ENCODE measurements at places on chromosomes 7 and 10. TPM values are rescaled to one million over a fixed set of nuclear protein-coding genes. Genes with fewer than 3 reads are reported as not detected.

- H3K4me1 ChIP-seq = no peaks in the 10 kb centered on the region
- H3K4me3 ChIP-seq = no peak overlapping the region
- no peak overlapping the region for H3K27ac ChIP-seq
- DNase-seq = no peak
- no peaks in the 10 kb centered on the region for H3K27me3 ChIP-seq
- no peaks in the 10 kb centered on the region for H3K36me3 ChIP-seq
These were observed 533.3 kb upstream of the GHITM start for GRCh38 chr10:83605783-83606630.

GRCh38 chr10:35135861-35136260 lies 9.2 kb downstream of the CREM start:
- H3K27me3 ChIP-seq = no peaks in the 10 kb centered on the region
- DNase-seq = no peak
- peaks cover 6% of the 10 kb centered on the region for H3K4me1 ChIP-seq
- H3K36me3 ChIP-seq = no peaks in the 10 kb centered on the region
- H3K27ac ChIP-seq = no peak overlapping the region

- no peak overlapping the region for H3K27ac ChIP-seq
- H3K36me3 ChIP-seq = no peaks in the 10 kb centered on the region
- DNase-seq = no peak
- no peak overlapping the region for H3K4me3 ChIP-seq
- no peaks in the 10 kb centered on the region for H3K27me3 ChIP-seq
- no peaks in the 10 kb centered on the region for H3K4me1 ChIP-seq
These were observed 155.8 kb downstream of the MLLT10 start for GRCh38 chr10:21689881-21690280.

DNA sequence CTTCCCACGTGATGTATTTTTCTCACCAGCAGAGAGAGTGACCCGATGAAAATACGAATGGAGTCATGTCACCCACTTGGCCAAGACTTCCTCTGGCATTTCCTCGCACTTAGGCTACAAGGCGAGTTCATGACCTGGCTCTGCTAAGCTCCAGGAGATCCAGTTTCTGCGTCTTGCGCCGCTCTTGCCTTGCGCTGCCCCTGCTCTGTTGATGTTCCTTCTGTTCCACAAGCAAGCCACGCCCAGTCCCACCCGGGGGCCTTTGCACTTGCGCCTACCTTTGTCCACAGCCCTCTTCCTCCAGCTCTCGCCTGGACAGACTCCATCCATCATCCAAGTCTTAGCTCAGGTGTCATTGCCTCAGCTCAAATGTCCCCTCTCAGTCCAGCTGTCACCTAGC lies 116.3 kb upstream of the SHH start:
- no peak overlapping the region for H3K4me3 ChIP-seq
- H3K27ac ChIP-seq = no peak overlapping the region
- H3K4me1 ChIP-seq = no peaks in the 10 kb centered on the region

GRCh38 chr10:86944031-86944419 lies 13.4 kb downstream of the MMRN2 start:
- no peak overlapping the region for H3K27ac ChIP-seq
- no peak overlapping the region for H3K4me3 ChIP-seq
- no peaks in the 10 kb centered on the region for H3K36me3 ChIP-seq
- H3K27me3 ChIP-seq = no peaks in the 10 kb centered on the region
- H3K4me1 ChIP-seq = no peaks in the 10 kb centered on the region

Gene MRPS16
- 191 TPM for total RNA-seq

Gene IQUB
- 0.35 TPM for total RNA-seq

Gene REPIN1
- 141 TPM for total RNA-seq

Gene PRKG1
- total RNA-seq = 0.12 TPM
